Pancreas (tissue), 10 donors: ENCODE measurements at places on chromosomes 4 and X. TPM values are rescaled to one million over a fixed set of nuclear protein-coding genes. Genes with fewer than 3 reads are reported as not detected.

DNA sequence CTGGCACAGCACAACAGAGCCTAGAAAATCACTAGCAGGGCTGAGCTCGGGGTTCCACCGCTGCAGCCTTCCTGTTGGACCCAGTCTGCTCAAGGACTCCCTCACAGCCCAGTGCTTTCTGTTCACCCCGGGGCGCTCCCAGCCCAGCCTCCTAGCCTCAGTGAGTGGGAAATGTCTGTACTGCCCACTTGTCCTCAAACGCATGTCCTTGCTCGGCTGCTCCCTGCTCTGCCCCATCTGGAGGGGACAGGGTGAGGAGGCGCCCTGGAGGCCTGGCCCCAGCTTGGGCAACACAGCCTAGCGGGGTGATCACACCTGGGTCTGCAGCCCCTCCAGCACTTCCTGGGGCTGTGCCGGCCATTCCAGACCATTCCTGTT is 11.9 kb upstream of the CCNQ start:
- DNase-seq, result no peak

- DNase-seq, result no peak
Observed at GRCh38 chr4:138611017-138611416, 368.9 kb upstream of the SLC7A11 start.

DNA sequence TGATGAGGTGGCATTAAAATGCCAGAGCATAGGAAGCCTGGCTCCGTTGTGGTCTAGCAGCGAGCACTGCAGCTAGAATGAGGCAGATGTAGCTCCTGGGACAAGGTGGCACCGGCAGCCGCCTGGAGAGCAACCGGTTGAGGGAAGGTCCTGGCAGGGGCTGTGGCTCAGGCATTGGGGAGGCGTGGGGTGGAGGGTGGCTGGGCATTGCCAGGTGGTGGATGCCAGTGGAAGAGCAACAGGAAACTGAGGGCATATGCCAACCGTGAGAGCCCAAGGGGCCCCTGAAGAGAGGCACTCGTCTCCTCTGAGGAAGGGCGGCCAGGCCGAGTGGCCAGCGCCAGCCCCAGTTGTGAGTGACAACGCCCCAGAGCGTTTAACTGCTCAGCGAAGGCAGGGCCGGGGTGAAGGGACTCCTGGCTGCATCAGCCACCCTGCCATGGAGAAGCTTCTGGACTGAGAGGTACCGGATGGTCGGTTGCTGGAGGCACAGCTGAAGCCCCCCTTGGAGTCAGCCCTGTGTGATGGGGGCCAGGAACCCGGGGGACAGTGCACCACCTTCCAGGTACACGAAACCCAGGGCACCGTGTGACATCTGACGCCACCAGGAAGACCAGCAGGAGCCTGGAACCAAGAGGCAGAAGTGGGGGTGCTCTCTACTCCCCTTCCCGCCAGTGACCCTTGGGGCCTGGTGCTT is 13.2 kb upstream of the PDE6B start:
- no peak for DNase-seq

- peak; percentile 43 for DNase-seq
Observed at GRCh38 chr4:153790962-153791551, 2.2 kb upstream of the SFRP2 start.

DNA sequence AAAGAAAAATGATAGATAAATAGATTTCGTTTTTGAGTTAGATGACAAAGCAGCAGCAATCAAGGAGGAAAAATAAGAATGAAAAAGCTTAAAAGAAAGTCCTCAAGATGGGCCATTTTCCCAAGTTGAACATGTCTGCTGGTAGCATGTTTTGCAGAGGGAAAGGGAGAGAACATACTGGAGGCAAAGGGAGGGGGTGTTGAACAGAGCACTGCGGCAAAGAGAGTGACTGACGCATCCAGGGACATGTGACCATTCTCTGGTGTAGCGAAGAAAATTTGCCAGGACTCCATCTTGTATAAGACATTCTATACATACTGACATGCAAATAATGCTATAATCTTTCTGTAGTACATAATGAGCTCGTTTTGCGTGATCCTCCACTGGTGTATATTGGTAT is 1.2 kb downstream of the LINC00632 start:
- DNase-seq, result no peak

- no peak for DNase-seq
Observed at GRCh38 chrX:107197319-107197718, 8.9 kb downstream of the NUP62CL start.

DNA sequence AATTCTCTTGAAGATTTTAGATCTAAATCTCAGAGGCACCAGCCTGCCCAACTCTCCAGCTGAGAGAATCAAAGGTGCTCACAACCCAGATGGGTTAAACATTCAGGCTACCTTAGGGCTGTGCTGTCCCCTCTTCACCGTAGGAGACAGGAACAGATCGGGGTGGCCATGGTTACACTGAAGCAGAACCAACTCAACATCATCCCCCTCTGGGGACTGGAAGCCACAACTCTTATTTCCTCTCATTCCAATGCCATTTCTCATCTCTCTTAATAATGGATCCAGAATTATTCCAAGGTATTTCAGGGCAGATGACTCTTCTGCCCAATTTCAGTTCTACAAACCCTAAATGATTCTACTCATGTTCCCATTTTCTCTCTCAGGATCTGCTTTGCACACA is 109.7 kb downstream of the NKX6-1 start:
- DNase-seq, result no peak

GRCh38 chr4:118910221-118910620 is 21.6 kb downstream of the SYNPO2 start:
- no peak for DNase-seq

GRCh38 chrX:155995321-155995875 is 2.1 kb upstream of the IL9R start:
- no peak for DNase-seq

- peak; percentile 63 for DNase-seq
Observed at GRCh38 chrX:155056877-155057792, 13.8 kb downstream of the CMC4 start.

- peak; percentile 47 for DNase-seq
Observed at GRCh38 chr4:39637586-39638353, 895 bp downstream of the SMIM14 start.

DNA sequence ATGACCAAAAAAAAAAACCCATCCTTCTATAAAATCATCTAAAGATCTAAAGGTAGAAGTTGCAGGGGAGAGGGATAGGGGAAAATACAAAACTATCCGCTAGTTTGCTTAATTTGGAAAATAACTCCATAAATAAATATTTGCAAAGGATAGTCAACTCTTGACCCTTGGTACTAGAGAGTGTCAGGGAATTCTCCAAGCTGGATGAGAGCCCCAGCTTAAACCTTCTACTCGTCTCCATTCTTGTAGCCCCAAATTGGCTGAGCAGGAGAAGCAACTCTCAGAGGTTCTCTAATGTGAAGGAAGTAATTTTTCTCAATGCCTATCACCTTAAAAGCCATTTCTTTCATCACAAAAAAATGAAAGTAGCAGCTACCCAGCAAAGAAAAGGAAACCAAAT is 35.2 kb downstream of the ACSL4 start:
- DNase-seq, result no peak

GRCh38 chr4:153295131-153295755 is 49.2 kb upstream of the MND1 start:
- DNase-seq, result no peak

GRCh38 chr4:156958276-156959074 is 13.1 kb downstream of the PDGFC start:
- DNase-seq, result no peak

DNA sequence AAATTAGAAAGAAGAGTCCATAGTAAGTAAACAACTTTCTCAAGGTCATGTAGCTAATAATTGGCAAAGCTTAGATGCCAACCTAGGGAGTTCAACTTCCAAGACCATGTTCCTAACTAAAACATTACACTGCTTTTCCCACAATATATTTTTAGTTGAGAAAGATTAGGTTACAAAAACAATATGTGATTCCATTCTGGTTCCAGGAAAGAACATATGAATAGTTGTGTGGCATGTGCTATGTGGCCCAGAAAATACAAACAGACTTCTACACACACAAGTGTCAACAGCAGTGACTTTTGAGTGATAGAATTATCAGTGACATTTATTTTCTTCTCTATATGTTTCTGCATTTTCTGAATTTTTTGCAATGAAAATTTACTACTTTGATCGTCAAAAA is 62.7 kb upstream of the EDNRA start:
- no peak for DNase-seq

GRCh38 chr4:18480928-18481327 is 459.4 kb upstream of the LCORL start:
- DNase-seq, result no peak

- no peak for DNase-seq
Observed at GRCh38 chr4:2623442-2623841, 87.0 kb downstream of the FAM193A start.

DNA sequence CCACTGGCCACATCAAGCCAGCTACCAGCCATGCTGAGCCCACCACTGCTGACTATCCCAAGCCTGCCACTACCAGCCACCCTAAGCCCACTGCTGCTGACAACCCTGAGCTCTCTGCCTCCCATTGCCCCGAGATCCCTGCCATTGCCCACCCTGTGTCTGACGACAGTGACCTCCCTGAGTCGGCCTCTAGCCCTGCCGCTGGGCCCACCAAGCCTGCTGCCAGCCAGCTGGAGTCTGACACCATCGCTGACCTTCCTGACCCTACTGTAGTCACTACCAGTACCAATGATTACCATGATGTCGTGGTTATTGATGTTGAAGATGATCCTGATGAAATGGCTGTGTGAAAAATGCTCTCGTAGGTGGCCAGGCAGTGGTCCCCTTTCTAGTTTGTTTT is 4.7 kb downstream of the GPR50 start:
- no peak for DNase-seq

GRCh38 chr4:7759216-7759615 is 180.4 kb downstream of the AFAP1 start:
- no peak for DNase-seq

- DNase-seq, result no peak
Observed at GRCh38 chrX:11791090-11791489, 33.1 kb downstream of the MSL3 start.

GRCh38 chrX:86379209-86379608 is 231.0 kb downstream of the DACH2 start:
- DNase-seq, result no peak

- DNase-seq, result no peak
Observed at GRCh38 chrX:68995780-68996551, 167.1 kb downstream of the EFNB1 start.

- no peak for DNase-seq
Observed at GRCh38 chr4:119540249-119540648, 88.4 kb downstream of the PDE5A start.

- DNase-seq, result no peak
Observed at GRCh38 chrX:40537310-40537709, 43.5 kb upstream of the ATP6AP2 start.

DNA sequence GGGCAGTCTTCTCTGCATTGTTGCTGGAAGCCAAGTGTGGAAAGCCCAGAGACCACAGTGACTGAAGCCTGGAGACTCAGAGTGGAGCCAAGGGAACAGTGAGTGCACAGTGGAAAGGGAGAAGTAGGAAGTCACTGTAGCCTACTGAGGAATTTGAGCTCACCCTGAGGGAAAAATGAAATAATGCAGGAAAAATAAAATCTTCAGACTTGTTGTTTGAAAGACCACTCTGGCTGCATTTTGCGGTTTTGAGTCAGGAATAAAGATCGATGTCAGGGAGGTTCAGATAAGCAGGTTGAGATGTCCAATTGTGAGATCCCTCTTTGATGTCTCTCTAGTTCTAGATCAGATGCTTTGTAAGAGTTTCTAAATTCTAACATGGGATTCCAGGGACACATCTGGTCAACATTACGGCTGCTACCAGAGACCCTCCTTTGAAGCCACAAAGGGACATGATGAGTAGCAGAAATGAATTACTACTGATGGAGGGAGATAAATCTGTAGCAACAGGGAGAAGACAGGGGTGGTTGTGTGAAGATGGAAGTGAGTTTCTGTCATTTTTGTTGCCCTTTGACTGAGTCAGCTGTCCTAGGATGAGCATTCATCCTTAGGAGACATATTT is 8.4 kb downstream of the ADH4 start:
- DNase-seq, result no peak

DNA sequence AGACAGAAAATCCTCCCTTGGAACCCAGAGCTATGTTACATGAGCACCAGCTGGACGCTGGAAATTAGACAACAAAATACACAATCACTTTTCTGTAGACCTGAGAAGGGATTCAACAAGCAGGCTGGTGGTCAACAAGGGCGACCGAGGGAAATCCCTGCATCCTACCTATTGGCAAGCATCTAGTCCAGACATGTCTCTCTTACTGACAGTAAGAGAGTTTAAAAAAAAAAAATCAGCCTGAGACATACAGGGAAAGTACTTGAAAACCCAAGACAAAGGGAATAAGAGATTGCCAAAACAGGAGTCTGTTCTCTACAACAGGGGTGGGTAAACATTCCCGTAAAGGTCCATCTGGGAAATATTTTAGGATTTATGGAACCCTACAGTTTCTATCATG is 108.0 kb downstream of the KDR start:
- no peak for DNase-seq

GRCh38 chr4:135777361-135777760 is 1575.8 kb upstream of the PABPC4L start:
- no peak for DNase-seq

DNA sequence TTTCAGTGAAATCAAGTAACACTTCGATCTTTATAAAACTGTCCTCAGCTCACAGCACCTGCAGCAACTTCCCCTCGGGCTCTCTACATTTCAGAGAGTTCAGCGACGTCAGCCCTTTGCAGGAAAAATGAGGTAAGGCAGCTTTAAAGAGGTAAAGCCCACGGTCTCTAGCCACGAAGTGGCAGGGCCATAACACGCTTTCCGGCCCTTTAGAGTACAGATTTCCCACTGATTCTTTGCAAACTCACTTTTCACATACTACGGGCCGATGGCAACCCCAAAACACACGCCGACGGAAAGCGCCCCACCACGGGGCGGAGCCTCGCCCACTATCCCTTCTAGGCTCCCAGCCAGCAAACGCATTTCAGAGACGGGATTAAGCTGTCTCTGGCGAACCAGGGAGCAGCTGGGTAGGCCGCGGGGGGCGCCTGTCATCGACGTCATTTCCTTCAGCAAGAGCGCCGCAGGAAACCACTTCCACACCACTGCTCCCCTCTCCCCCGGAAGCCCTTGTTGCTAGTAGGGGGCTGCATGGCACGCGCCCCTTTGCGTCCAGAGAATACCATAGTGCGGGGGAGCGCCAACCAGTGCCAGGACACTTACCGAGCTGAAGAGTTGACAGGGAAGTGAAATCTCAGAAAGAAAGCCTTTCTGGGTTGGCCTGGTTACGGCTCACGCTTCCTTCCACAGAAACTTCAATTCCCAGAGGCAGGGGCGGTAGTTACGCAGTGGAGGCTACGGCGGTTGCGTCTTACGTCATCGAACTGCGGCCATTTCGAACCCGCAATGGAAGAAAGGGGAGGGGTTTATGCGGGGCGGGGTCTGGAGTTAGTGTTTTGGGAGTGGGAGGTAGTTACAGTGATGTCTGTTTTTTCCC is at the start of gene TRMT10A:
Gene TRMT10A (minus strand): TSS at position 730 of the 877 bp plus-strand sequence. CDS start 4,701 bp downstream, outside the sequence.
- peak; percentile 96 for DNase-seq

Gene RRH
- total RNA-seq, result not detected

Gene ANXA3
- 53.3 TPM for total RNA-seq

Gene OPHN1
- 3.5 TPM for total RNA-seq

Gene SHROOM4
- 0.55 TPM for total RNA-seq

Gene GRK4
- 4.9 TPM for total RNA-seq

Gene NPNT
- total RNA-seq, result 44.0 TPM

Gene FAM236B
- total RNA-seq, result not detected

Gene TMPRSS11F
- not detected for total RNA-seq

Gene CYBB
- total RNA-seq, result 2.6 TPM

Gene DRD5
- total RNA-seq, result not detected

Gene NLGN4X
- total RNA-seq, result 0.46 TPM

Gene SAT1
- total RNA-seq, result 63.2 TPM

Gene UGT2A1
- total RNA-seq, result not detected

Gene TIMM17B
- 25.3 TPM for total RNA-seq
